ENCODE measurements at places on chromosomes 4 and X.
A peak's percentile ranks its signal among the peaks of the same experiment; 100 is the strongest.

GRCh38 chr4:90946945-90947344 lies 819.8 kb downstream of the CCSER1 start:
- DNase-seq = no peak

DNA sequence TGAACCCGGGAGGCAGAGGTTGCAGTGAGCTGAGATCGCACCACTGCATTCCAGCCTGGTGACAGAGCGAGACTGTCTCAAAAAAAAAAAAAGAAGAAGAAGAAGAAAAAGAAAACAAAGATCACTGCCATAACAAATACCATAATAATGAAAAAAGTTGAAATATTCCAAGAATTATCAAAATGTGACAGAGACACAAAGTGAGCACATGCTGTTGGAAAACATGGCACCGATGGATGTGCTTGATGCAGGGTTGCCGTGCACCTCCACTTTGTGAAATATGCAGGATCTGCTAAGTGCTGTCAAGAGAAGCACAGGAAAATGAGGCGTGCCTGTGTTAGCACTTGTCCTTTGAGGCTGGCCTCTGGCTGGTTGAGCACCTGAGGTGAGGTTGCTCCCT lies 133.3 kb downstream of the STK32B start:
- no peak for DNase-seq

GRCh38 chr4:19494961-19495360 lies 756.7 kb upstream of the SLIT2 start:
- DNase-seq = no peak

DNA sequence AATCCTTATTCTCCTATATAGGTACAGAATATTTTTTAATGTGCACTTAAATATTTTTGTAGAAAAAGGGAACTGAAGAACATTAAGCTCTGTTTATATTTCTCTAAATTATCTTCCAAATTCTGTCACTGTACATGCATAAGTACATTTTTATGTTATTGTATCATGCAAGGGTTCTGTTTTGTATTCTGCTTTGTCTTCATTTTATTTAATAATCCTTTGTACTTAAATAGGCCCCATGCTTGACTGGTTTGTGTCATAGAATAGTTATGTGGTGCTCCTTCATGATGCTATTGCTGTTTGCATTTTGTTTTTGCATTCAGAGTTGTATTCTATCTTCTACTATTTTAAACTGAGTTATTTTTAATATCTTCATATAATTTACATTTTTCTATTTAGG lies 111.9 kb upstream of the EDNRA start:
- DNase-seq = no peak

DNA sequence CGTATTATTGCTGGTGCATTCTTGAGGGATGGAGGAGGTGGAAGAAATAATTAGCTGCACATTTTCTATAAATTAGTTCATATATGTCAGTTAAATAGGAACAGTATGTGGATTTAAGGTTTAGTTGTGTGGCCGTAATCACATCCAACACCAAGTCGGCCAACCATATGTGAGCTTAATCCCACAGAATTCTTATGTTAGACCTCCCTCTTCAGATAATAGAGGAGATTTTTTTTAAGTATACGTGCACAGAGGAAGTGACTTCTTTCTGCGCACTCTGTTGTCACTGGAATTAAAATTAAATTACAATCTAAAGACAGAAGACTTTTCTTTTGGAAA lies 2.1 kb downstream of the SEPTIN11 start:
- DNase-seq = no peak

DNA sequence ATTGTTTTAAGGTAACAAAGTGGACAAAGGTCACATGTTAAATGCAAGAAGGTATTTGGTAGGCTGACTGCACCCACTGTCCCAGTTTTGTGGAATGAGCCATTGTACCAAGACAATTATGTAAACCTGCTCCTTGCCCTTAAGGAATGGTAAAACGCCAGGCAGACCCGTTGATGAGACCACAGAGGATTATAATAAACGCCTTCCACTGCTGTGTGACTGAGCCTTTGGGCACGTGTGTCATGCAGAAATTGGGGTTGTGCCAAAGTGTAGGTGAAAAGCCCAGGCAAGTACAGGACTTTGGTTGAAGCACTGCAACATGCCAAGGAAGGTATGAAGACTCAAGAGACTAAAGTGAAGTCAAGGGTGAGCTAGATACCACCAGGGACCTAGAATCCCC lies 59.7 kb downstream of the LRRC66 start:
- DNase-seq = no peak

DNA sequence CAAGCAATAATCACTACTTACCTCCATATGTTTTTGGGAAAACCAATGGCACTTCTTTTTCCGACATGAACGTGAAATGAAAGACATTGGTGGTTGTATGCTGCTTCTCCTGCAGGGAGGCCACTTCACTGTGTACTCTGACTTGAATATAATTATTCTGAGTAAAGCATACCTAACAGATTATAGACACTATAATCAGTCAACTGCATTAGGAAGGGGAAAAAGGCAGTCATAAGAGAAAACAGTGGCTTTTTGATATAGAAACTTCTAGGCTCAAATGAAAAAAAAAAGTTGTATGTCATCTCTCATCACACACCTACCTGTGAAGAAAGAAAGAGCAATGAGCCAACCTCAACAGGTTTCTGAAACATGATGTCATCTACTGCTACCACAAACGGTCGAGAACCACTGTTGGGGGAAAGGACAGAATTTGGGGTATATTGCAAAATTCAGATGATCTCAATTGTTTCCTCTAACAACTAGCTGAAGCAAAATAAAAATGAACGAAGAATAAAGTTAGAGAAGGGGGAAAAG lies 37.4 kb downstream of the PRDX4 start:
- DNase-seq = no peak

- DNase-seq = no peak
Observed at GRCh38 chr4:11209826-11210225, 218.9 kb downstream of the HS3ST1 start.

DNA sequence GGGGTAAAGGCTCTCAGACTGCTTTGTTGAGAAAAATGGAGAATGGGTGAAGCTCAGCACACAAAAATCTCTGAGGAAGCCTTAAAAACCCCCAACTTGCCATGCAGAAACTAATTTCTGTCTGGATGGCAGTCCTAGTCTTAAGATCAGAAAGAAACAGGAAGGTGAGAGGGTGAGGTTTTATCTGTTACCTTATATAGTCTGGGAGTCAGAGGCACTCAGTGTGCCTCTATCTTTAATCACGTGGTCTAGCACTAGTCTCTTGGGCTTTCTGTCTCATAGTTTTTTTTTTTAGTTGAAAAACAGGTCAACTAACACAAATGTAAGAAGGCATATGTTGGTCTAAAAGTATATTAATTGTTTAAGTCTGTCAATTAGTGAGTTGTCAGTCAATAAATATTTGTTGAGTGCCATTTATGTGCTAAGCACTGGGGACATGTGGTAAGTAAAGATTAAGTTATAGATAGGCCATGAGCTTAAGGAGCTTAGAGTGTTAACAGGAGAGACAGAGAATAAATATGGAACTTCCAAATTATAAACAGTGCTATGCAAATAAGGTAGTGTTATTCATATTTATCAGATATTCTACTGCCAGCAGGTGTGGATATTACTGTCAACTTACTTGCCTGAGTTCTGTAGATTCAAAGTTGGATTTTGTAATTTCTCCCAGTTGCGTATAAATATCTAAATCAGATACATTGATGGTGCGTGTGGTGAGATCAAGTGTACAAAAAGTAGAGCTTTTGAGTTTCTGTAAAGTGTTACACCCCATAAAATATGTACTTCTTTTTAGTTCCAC lies 7.0 kb downstream of the CYBB start:
- DNase-seq = no peak

DNA sequence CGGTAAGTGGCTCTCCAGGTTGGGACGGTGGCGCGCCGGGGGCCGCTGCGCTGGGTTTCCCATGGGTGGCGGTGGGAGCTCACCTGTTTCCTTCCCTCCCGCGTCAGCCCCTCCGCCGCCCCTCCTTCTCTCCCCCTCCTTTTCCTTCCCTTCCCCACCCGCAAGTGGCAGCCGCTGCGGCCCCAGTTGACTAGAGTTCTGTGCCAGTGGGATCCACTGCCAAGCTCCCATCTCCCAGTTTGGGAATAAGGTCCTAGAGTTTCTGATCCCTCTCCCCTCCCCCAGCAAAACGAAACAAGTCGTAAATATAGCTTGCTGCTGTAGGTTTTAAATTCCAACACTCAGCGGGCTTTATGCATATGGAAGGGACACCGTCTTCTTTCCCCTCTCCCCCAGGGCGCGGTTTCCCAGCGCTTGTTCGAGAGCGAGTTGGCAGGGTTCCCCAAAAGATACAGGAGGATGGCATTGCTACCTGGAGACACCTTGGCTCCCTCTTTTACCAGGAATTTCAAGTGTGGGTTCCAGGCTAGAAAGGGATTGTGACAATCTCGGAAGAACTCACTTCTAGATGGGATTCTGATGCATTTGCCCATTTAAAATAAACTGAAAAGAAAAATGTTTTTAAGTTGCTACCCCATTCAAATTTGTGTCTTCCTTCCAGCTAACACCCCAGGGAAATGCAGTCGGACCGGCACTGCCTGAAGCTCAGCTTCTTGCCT lies 1.2 kb downstream of the TLL1 start:
- peak; percentile 76 for DNase-seq

DNA sequence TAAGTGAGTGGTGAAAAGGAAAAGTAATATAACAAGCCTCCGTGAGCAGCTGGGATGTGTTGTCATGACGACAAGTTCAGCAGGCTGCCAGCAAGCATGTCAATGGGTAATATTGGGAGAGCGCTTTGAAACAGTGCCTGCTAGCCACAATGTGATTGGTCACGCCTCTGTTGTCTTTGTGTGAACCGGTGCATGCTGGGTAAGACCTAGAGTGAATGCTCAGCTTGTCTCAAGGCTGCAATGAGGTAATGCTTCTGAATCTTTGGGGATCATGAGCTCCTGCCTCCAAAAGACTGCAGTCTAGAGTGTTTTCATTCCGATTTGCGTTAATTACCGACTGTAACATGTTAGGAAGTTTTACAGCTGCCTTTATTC lies 54.9 kb downstream of the STOX2 start:
- no peak for DNase-seq

DNA sequence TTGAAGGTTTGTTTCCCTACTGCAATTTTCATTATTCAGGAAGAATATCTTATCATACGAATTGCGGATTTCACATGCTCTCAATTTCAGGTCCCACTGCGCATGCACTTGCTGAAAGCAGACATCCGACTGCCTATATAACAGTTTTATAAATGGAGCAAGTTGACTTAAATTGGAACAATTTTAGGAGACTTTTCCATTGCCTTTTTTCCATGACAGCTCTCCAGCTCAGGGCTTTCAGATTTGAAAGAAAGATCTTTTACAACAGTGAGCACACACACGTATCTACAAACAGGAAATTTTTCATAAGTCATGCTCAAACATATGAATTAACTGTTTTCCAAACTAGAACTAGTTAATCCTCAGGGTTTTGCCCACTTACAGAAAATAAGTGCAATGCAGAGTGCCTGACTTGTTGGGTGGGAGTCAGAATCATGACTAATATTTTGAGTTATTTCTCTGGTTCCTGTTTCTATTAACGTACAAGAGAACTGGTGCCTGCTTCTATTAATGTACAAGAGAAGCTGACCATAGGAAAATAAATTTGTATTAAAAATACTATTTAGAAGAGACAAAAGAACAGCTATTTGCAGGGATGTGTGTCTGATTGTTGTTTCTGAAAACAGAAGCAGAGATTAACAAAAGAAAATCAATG lies 137.9 kb downstream of the GPC3 start:
- DNase-seq = no peak

- DNase-seq = no peak
Observed at GRCh38 chr4:183321516-183321915, 710 bp downstream of the CLDN24 start.

GRCh38 chrX:105647749-105648148 lies 174.6 kb upstream of the NRK start:
- no peak for DNase-seq

DNA sequence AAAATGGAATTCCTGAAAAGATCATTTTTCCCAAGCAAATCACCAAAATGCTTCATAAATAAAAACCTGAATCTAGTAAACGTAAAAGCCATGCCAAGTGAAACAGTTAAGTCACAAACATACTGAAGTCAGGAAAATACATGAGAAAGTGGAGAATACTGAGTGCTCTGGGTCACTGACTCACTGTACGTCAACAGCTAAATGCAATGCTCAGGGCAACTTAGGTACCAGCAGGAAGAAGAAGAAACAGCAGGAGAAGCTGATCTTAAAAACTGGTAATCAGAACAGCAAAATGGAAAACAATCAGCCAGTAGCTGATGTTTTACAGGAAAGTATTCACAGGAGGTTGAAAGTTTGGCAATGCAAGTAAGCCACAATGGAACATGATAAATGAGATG lies 252.6 kb upstream of the ETNPPL start:
- DNase-seq = no peak

GRCh38 chr4:162849937-162850336 lies 316.8 kb downstream of the NAF1 start:
- DNase-seq = no peak

GRCh38 chr4:1871471-1872021 lies 353 bp downstream of the NSD2 start:
- peak; percentile 86 for DNase-seq

DNA sequence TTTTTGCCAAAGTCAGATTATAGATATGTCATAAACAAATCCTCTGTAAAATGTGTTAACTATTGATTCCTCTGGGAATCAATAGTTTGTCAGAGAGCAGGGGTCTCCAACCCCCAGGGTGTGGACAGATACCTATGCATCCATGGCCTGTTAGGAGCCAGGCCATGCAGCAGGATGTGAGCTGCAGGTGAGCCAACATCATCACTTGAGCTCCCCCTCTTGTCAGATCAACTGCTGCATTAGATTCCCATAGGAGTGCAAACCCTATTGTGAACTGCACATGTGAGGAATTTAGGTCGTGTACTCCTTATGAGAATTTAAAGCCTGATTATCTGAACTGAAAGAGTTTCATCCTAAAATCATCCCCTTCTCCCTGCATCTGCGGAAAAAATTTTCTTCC lies 1365.4 kb downstream of the ARAP2 start:
- DNase-seq = no peak

DNA sequence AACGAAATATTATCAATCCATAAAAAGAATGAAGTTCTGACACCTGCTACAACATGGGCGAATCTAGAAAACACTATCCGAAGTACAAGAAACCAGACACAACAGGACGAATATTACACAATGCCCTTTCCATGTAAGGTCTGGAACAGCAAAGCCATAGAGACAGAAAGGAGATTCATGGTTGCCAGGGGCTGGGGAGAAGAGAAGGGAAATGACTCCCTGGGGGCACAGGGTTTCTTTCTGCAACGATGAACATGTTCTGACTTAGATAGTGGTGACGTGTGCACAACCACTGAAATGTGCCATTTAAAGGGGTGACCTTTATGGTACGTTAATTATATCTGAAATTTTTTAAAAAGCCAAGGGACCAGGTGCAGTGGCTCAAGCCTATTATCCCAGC lies 28.3 kb downstream of the GPR143 start:
- no peak for DNase-seq

Measured in chondrocyte (in vitro differentiated cells).